ENCODE measurements at places on chromosomes 6 and 20.
A peak's percentile ranks its signal among the peaks of the same experiment; 100 is the strongest.

GRCh38 chr6:147321260-147321659, 117.0 kb downstream of the STXBP5 start:
- no peak overlapping the region for H3K27ac ChIP-seq
- no peak overlapping the region for H3K4me3 ChIP-seq
- H3K36me3 ChIP-seq, result peaks cover 16% of the 10 kb centered on the region
- H3K4me1 ChIP-seq, result peaks cover 16% of the 10 kb centered on the region
- H3K27me3 ChIP-seq, result no peaks in the 10 kb centered on the region
- no peak for DNase-seq

- H3K4me3 ChIP-seq, result no peak overlapping the region
- no peak overlapping the region for H3K27ac ChIP-seq
- DNase-seq, result no peak
- H3K27me3 ChIP-seq, result peaks cover 15% of the 10 kb centered on the region
- H3K4me1 ChIP-seq, result no peaks in the 10 kb centered on the region
Observed at GRCh38 chr6:163719028-163719742, 304.7 kb downstream of the QKI start.

DNA sequence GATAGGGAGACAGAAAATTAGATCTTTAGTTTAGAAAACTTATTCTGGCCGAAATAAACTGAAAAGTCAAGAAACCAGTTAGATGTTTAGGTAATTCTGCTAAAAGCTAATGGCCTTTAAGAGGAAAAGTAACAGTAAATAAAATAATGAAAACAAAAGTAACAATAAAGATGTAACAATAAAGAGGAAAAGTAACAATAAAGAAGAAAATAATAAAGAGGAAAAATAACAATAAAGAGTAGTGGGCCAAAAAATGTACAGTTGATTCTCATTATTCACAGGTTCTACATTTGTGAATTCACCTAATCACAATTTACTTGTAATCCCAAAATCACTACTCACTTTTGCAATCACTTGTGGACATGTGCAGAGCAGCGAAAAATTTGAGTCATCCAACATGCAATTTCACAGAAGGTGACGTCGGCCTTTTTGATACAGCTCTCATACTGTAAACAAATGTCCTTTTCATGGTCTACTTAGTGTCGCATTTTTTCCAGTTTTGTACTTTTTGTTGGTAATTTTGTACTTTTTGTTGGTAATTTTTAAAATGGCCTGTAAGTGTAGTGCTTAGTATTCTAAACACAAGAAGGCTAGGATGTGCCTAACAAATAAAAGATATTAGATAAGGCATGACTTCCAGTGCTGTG, 24.0 kb downstream of the HBS1L start:
- H3K4me3 ChIP-seq, result no peak overlapping the region
- peaks cover 48% of the 10 kb centered on the region for H3K36me3 ChIP-seq
- peak overlapping the region; percentile 83 for H3K27ac ChIP-seq
- no peak for DNase-seq

DNA sequence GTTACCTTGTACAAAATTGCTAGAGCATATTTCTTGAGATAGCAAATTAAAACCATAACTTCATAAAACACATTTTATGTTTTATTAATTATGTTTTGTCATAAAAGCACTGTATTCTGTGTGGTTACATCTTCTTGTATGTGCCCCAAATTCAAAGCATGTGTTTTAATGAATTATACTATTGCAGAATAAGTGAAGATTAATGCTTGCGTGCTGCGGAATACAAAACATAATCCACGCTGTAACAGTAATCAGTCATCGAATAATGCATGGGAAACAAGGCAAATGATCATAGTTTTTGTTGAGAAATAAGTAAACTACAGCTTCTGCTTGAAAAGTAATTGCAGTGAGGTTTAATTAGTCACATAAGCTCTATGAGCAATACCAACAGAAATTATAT, 459.2 kb upstream of the SOX4 start:
- DNase-seq, result no peak
- no peaks in the 10 kb centered on the region for H3K36me3 ChIP-seq
- no peaks in the 10 kb centered on the region for H3K4me1 ChIP-seq
- H3K27me3 ChIP-seq, result no peaks in the 10 kb centered on the region
